ENCODE measurements at places on chromosomes 7 and 10. TPM values are rescaled to one million over a fixed set of nuclear protein-coding genes. Genes with fewer than 3 reads are reported as not detected.

The ATOH7 gene
- not detected for total RNA-seq

The TMEM184A gene
- not detected for total RNA-seq

The FBXO24 gene
- 1.2 TPM for total RNA-seq

The HMX3 gene
- total RNA-seq: not detected

The LIPN gene
- not detected for total RNA-seq

The HHEX gene
- total RNA-seq: 0.11 TPM

The FANK1 gene
- total RNA-seq: not detected

The SPDYE5 gene
- not detected for total RNA-seq

The DLX6 gene
- not detected for total RNA-seq

The CYP2C8 gene
- total RNA-seq: 0.30 TPM

The GFRA1 gene
- not detected for total RNA-seq

The NUP205 gene
- 101 TPM for total RNA-seq

The MRC1 gene
- total RNA-seq: not detected

The GLI3 gene
- not detected for total RNA-seq

The SRI gene
- total RNA-seq: 191 TPM

The PLEKHS1 gene
- not detected for total RNA-seq

The HKDC1 gene
- 1.3 TPM for total RNA-seq

Measured in T-helper 2 cell treated with Interferon-gamma antibody and Interleukin-4, amounts not matched to agents 100 ng/mL and 5 ng/mL, for 36 hours (primary cell).